Progenitor cell of endocrine pancreas (in vitro differentiated cells): ENCODE measurements at places on chromosomes 6 and 20. TPM values are rescaled to one million over a fixed set of nuclear protein-coding genes. Genes with fewer than 3 reads are reported as not detected.

Gene OPRM1
- total RNA-seq = not detected in 2 replicates

GRCh38 chr6:23851522-23851921 lies 274.5 kb upstream of the NRSN1 start:
- peaks cover 1% of the 10 kb centered on the region for H3K36me3 ChIP-seq
- H3K4me3 ChIP-seq = no peak overlapping the region
- no peak for DNase-seq
- H3K27ac ChIP-seq = no peak overlapping the region
- H3K4me1 ChIP-seq = no peaks in the 10 kb centered on the region

- H3K27me3 ChIP-seq = no peaks in the 10 kb centered on the region
- H3K4me3 ChIP-seq = no peak overlapping the region
- no peak overlapping the region for H3K27ac ChIP-seq
These were observed 608.4 kb upstream of the SYNCRIP start for GRCh38 chr6:86251106-86251505.

DNA sequence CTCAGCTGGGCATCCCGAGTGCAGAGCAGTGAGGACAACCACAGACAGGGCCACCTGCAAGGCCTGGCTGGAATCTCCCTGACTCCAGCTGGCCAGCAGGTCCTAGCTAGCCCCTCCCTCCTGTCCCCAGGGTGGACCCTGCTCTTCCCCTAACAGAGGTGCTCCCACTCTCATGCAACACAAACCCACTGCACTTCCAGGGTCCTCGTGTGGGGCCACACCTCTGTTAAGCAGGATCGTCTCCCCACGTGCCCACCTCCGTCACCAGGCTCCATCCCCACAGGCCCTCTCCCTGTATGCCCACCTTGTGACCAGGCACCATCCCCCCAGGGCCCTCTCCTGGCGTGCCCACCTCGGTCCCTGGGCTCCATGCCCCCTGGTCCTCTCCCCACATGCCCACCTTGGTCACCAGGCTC lies 17.3 kb downstream of the TAF4 start:
- no peak for DNase-seq
- H3K4me3 ChIP-seq = no peak overlapping the region
- H3K27me3 ChIP-seq = no peaks in the 10 kb centered on the region
- H3K27ac ChIP-seq = no peak overlapping the region
- no peaks in the 10 kb centered on the region for H3K36me3 ChIP-seq

DNA sequence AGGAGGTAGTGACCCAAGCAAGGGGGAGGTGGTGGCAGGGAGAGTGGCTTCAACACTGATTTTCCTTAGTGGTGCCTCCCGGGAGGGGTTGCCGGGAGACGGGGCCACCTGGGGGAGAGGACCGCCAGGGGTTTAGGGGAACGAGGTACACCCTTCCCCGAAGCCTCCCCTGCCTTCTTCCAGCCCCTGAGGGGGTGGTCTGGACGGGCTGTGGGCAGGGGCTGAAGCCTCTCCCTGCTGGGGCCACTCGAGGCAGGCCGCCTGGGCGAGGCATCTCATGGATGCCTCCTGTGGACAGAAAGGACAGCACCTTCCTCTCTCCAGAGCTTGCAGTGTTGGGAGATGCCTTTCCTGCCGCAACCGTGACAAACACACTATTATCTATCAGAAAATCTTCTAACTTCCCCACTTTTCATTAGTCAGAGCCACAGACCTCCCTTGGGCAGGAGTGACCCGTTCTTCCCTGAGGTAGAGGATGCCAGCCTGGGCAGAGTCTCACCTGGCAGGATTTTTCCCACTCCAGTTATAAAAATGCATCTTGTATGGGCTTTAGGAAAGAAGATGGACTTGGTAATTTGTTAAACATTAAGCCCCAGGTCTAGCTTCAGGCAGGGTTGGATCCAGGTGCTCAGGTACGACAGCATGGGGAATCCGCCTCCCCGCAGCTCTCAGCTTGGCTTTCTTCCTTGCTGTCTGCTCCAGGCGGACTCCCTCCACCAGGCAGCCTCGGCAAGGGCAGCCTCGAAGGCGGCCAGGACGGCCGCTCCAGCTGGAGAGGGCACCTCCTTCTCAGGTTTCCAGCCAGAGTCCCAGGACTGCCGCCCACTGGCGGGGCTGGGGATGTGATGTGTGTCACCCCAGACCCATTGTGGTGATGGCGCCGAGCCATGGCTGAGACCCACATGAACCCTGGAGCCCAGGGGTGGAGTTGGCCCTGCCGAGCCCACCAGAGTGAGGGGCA lies 11.0 kb downstream of the HRH3 start:
- peaks cover 10% of the 10 kb centered on the region for H3K27me3 ChIP-seq
- H3K4me3 ChIP-seq = no peak overlapping the region
- H3K27ac ChIP-seq = no peak overlapping the region
- no peak for DNase-seq
- peaks cover 6% of the 10 kb centered on the region for H3K4me1 ChIP-seq
